ENCODE measurements at places on chromosomes 12 and 14.

- no peak for DNase-seq
Measured at GRCh38 chr12:1934068-1934467, 15.6 kb upstream of the CACNA2D4 start.

DNA sequence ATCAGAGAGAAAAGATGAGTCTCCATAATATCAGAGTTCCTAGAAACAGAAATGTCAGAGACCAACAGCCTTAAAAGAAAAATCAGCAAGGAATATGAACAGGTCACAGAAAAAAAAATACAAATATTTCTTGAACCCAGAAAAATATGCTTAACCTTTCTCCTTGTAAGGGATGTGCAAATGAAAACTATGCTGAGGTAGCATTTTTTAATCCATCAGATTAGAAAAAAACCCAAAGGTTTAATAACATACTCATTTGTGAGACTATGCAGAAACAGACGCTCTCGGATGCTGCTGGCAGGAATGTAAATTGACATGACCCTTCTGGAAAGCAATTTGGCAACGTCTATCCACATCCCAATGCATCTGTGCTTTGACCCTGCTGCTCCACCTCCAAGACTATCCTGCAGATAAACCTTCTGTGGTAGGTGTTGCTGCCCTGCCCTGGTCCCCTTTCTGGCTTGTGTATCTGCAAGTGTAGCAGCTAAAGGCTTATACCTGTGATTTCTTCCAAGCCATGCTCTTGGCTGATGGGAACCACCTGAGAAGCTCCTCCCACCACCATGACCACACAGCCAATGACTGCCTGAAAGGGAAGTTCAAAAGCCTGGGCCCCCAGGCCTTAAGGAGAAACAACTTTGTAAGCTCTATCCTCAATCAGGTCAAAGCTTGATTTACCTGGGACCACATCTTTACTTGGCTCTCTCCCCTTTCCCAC is 49.4 kb downstream of the LTBP2 start:
- DNase-seq = no peak

DNA sequence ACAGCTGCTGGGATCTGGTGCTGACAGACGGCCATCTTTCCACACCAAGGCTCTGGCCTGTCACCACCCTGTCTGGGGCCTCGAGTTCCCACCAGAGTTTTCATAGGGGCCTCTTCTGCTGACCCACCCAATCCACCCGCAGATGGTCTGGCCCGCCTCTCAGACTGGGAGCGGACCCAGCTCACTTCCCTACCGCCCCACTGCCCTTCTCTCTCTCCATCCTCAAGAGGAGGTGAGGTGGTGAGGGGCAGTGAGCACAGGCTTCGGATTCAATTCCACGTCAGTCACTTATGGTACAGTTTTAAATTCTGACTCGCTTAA is 12.3 kb upstream of the RPS6KL1 start:
- DNase-seq = no peak

DNA sequence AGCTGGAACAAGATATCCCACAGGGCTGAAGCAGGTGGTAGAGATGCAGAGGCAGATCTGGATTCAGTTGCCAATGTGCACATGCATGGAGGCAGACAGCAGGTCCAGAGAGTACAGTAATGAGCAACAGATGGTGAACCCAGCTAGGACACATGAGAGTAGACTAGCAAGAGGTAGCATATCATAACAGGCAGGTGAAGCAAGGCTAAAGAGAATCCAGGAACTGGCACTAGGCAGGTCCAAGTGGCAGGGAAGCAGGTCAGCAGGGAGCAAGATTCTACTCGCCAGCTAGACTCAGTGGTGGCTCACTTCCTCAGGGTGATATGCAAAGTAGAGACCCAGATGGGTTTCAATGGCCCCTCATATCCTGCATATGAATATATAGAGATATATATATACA is 15.3 kb upstream of the MYF6 start:
- DNase-seq = no peak

- DNase-seq = no peak
Measured at GRCh38 chr12:127480775-127481314, 786.1 kb upstream of the TMEM132C start.
